Motor neuron (in vitro differentiated cells): ENCODE measurements at places on chromosomes 1 and 21.
A peak's percentile ranks its signal among the peaks of the same experiment; 100 is the strongest.

- ATAC-seq: peak; percentile 59
These were observed 852 bp downstream of the KTI12 start for GRCh38 chr1:52032785-52033131.

- no peak for ATAC-seq
These were observed 50.3 kb upstream of the MAGI3 start for GRCh38 chr1:113340038-113340437.

DNA sequence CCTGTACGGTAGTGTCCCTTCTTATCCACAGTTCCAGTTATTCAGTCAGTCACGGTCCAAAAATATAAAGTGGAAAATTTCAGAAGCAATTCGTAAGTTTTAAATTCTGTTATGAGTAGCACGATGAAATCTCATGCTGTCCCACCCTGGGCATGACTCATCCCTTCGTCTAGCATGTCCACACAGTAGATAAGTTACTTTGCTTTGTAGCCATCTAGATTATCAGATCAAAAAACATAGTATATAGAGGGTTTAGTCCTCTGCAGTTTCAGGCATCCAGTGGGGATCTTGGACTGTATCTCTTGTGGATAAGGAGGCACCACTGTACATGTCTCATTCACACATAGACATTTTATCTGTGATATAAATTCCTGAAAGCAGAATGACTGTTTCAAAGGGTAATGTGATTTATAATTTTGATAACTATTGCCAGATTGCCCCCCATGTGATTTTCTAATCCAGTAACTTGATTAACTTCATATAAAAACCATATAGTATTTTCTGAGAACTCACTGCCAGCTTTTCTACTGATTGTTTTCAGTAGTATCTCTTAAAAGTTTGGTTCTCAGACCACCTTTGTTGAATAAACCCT lies 143.3 kb downstream of the DYRK1A start:
- no peak for ATAC-seq

DNA sequence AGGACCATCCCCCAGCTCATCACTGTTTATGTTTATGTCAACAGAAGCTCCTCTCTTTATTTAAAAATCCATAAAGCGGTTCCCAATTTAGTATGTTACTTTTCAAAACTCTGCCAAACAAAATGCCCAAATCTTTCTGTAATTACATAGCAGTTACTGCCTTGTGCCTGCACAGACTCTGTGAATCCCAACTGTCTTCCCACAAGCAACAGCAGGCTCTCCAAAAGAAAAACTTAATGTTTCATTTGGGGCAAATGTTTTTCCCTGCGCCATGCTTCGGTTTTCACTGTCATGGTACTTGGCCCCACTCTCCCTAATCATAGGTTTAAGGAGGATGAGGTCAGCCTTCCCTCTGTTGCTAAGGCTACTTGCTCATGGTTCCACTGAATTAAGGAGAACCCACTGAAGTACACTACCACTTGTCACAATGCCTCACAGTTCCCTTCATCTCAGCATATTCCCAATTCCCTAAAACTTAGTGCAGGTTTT lies 4.6 kb downstream of the COLGALT2 start:
- ATAC-seq: no peak

DNA sequence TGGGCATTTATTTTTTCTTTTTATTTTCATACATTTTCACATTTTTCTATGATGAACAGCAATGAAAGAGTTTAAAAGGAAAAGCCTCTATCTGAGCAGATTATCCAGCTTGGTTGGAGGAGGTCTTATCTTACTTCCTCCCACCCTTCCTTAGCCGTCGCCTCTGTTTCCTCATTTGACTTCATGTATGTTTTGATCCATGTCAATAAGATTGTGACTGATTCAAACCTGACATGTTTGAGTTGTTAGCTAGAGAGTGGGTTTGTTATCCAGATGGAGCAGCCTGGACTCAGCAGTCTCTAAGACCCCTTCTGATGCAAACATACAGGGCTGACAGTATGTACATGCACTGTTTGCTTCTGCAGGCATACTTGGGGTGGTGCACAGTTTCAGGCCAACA lies 31.2 kb downstream of the MACO1 start:
- no peak for ATAC-seq
